Activated T-cell treated with anti-CD3 and anti-CD28 coated beads, Interleukin-2, amount 50 U/mL, for 4 hours (primary cell): ENCODE measurements at places on chromosomes 3 and 15. TPM values are rescaled to one million over a fixed set of nuclear protein-coding genes. Genes with fewer than 3 reads are reported as not detected.

DNA sequence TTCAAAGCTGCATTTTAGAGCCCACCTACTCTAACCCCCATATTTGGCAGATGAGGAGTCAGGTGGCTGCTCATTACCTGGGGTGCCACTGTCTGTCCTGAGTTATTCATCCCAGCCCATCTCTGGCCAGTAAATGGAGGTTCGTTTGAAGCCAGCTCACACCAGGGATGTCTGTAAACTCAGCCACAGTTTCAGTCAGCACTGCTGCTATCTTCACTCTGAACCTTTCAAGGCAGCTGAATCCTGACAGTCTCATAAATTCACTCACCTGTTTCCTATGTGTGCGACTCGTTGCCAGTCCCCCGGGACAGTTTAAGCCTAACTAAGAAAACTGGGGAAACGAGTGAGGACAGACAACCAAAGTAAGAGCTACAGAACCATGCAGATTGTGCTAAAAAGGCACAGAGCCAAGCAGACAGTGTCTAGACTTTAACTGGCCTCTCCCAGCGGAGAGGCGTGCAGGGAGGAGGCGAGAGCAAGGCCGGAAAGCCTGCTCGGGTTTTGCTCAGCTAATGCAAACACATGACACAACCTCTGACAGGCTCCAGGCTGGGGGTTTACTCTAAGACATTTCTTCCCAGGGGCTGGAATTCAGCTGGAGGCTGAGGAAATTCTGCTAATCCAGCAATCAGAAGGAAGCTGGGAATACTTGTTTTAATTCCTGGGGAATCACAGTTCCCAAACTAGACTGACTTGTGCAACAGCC, 12.0 kb downstream of the FSTL1 start:
- DNase-seq, result no peak

DNA sequence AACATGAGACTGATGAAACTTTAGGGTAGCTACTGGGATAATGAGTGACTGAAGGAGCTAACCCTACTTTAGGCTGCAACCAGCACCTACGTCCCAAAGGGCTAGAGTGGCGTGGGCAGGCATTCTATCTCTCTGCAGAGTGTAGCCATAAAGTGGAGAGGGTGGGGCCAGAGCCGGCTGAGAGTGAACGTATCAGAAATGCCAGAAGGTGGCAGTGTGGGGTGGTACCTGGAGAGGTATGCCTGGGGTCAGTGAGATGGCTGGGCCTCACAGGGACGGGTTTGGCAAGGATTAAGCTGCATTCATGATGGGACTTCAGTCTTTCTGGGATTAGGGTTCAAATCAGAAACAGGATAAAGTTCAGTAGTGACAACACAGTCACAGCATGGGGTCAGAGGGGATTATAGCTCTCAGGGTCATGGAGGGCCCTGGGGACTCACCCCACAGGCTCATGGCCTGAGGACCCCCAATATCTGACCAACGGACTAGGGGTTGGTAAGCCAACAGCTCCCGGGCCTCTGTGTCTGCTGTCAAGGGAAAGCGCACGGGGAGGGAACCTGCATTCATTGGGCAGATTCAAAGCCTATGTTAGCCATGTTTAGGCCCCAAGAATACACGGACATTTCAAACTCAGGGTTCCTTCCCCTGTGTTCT, 86.5 kb upstream of the FOXB1 start:
- peak; percentile 63 for DNase-seq

- no peak for DNase-seq
These were observed 14.1 kb downstream of the MBNL1 start for GRCh38 chr3:152282813-152283212.

- no peak for DNase-seq
These were observed 17.1 kb downstream of the LDHAL6B start for GRCh38 chr15:59223736-59224135.

TMEM108 gene
- not detected for total RNA-seq

GRCh38 chr3:171986176-171986575, 53.2 kb upstream of the FNDC3B start:
- no peak for DNase-seq

NANOGP8 gene
- total RNA-seq, result not detected

GRCh38 chr3:100720426-100720825, 11.1 kb downstream of the TFG start:
- DNase-seq, result no peak

GRCh38 chr15:69280783-69281182, 17.9 kb upstream of the PAQR5 start:
- no peak for DNase-seq

FBN1 gene
- total RNA-seq, result 0.24 TPM

GRCh38 chr3:14784087-14784681, 34.6 kb upstream of the FGD5 start:
- DNase-seq, result no peak

PIK3R4 gene
- total RNA-seq, result 34.1 TPM

ATP10A gene
- total RNA-seq, result 31.6 TPM

DNA sequence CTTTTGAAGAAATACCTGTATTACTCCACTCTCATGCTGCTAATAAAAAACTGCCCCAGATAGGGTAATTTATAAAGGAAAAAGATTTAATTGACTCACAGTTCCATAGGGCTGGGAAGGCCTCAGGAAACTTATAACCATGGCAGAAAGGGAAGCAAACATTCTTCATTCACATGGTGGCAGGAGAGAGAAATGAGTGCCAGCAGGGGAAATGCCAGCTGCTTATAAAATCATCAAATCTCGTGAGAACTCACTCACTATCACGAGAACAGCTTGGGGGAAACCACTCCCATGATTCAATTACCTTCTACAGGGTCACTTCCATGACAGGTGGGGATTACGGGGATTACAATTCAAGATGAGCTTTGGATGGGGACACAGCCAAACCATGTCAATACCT, 18.7 kb downstream of the MFSD1 start:
- no peak for DNase-seq

- DNase-seq, result peak; percentile 21
These were observed 101.9 kb downstream of the KLHL25 start for GRCh38 chr15:85692873-85693272.

- no peak for DNase-seq
These were observed 59.9 kb upstream of the LRTM1 start for GRCh38 chr3:54987719-54988118.

GRCh38 chr3:172903642-172904320, 153.3 kb downstream of the ECT2 start:
- no peak for DNase-seq

CHRNA5 gene
- 5.6 TPM for total RNA-seq

GRCh38 chr15:26697913-26698312, 75.0 kb downstream of the GABRB3 start:
- DNase-seq, result no peak

DNA sequence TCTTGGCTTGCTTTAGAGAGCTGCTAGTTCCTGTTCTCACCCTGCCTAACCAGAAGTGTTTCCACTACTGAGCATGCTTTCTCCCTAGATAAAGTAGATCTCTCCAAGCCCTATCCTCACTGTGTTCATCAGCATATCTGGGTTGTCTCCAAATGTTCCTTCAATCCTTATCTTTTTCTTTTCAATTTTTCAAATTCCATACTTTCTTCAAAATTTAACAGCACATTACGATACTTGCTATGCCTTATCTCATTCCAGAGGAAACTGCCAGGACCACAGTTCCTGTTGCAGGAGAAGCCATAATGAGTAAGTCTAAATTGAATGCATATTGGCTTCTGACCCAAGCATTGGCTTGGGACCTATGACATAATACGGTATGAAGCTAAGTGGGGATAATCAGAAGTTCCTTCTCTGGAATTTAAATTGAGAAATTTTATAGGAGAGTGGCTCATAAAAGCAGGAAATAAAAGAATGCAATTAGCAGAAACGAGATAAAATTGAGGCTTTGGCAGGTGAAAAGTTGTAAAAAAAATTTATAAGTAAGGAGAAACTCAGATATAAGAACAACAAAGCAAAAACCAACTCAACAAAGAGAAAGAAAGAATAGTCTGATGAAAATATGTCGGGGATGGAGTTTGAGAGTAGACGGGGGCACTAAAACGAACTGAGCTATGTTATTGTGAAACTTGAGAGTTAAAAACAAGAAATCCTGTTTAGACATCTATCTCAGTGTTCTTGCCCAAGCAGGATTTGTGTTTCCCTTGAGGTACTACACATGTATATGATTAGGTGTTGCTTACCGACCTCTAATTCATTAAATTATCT, 631.7 kb upstream of the CCDC54 start:
- no peak for DNase-seq

- no peak for DNase-seq
These were observed 92.2 kb downstream of the EEFSEC start for GRCh38 chr3:128245460-128245859.

GRCh38 chr3:119099785-119100184, 46.2 kb upstream of the TEX55 start:
- DNase-seq, result no peak

DNA sequence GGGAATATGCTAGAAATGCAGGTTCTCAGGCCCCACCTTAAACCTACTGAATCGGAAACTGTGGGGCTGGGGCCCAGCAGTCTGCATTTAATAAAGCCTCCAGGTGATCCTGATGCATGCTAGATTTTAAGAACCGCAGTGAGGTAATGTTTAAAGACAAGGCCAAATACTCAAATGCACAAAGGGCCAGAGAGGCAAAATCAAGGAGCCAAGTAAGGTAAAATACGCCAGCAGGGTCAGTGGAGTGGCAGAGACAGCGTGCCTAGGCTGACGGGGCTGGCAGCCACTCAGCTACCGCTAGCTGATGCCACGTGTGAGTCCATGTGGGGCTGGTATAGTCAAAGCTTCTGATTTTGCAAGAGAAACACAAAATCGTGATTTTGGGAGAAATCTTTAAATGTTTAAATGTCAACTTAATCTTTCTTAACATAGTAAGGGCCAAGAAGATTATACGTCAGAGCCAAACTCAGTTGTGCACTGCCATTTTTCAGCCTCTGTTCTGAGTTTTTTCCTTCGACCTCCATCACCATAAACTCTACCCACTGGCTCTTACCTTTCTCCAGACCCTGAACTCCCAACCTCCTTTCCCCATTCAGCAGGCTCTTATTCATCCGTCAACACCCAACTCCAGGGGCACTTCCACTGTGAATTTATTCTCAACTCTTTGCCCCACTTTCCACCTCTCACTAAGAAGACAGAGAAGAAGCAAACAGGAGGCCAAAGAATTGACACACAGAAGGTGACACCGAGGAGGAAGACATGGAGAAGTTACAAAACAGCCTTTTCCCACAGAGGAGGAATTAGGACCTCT, 136.6 kb upstream of the RAD18 start:
- DNase-seq, result no peak

CD86 gene
- total RNA-seq, result 1.8 TPM
